NCI-H526 treated with DMSO at 0.1 percent for 48 hours (cell line): ENCODE measurements at places on chromosomes 11 and 22.

GRCh38 chr11:29484548-29484947 lies 532.3 kb downstream of the KCNA4 start:
- DNase-seq = no peak

GRCh38 chr22:20627432-20627831 lies 120.0 kb downstream of the MED15 start:
- DNase-seq = no peak

GRCh38 chr11:112971827-112972226 lies 10.6 kb downstream of the NCAM1 start:
- DNase-seq = no peak

GRCh38 chr11:109641549-109641948 lies 219.6 kb downstream of the C11orf87 start:
- DNase-seq = no peak

DNA sequence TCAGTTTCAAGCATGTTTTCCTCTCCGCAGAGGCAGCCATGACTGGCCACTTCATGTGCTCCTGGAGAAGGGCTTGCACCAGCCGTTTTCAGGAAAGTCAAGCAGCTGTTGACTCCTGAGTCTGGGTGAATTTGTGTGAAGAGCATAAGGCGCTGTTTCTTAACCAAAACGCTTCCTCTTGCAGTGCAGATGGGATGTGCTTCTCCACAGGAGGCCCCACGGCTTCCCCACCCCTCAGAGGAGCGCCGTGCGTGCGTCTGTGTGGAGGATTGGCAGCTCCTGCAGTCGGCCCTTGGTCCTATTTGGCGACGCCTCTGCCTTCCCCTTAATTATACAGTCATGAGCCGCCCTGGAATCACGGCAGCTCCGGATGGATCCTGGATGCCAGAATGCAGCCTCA lies 54.1 kb upstream of the B3GAT1 start:
- DNase-seq = no peak

- DNase-seq = no peak
These were observed 638 bp downstream of the SAAL1 start for GRCh38 chr11:18105086-18105801.

DNA sequence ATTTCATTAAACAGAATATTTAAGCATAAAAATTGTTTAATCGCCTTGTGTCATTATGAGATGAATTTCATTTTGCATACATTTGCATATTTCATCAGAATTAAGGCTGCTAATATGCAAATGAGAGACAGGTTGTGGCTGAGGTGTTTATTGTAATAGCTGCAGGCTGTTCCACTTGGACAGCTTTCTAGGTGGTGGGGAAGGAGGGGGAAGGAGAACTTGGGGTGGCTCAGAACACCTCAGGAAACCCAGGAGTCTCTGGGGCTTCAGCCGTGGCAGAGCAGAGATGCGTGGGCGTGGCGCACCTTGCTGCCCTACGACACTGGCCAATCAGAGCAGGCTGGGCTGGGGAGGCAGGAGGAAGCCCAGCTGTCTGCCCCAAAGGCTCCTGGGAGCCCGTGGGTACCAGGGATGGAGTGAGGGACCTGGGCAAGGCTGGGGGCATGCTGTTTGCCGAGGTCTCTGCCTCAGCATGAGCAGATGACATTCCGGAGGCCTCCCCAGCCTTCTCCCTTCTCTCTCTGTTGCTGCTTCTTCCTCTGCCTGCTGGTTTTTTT lies 542.9 kb downstream of the MN1 start:
- no peak for DNase-seq

DNA sequence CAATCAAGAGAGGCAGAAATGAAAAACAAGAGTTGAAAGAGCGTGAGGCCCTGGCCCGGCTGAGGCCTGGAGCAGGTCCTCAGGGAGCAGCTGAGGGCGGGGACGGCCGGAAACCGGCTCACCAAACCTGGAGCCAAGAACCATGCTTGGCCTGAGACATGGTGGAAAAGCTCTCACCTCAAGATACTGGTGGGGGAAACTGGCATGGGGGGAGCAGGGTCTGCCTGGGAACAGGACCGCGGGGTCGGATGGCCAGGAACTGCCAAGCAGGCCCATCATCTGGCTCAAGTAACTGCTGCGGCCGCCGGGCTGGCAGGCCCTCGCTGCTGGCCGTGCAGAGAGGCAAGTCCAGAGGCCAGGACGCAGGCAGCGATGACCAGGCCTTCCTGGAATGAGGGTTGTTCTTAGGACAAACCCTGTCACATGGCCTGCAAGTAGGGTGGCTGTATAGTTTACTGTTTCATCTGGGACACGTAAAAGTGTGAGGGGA lies 18.9 kb upstream of the WNT11 start:
- no peak for DNase-seq

- no peak for DNase-seq
These were observed 743.5 kb downstream of the BRD1 start for GRCh38 chr22:49084206-49084605.
